ENCODE measurements at places on chromosomes 5 and 9. TPM values are rescaled to one million over a fixed set of nuclear protein-coding genes. Genes with fewer than 3 reads are reported as not detected.

PLCXD3 gene
- not detected for polyA plus RNA-seq

UBE2R2 gene
- 37.2 TPM for polyA plus RNA-seq

GRCh38 chr9:129218918-129219317 is 40.9 kb upstream of the IER5L start:
- no peak for DNase-seq

DNA sequence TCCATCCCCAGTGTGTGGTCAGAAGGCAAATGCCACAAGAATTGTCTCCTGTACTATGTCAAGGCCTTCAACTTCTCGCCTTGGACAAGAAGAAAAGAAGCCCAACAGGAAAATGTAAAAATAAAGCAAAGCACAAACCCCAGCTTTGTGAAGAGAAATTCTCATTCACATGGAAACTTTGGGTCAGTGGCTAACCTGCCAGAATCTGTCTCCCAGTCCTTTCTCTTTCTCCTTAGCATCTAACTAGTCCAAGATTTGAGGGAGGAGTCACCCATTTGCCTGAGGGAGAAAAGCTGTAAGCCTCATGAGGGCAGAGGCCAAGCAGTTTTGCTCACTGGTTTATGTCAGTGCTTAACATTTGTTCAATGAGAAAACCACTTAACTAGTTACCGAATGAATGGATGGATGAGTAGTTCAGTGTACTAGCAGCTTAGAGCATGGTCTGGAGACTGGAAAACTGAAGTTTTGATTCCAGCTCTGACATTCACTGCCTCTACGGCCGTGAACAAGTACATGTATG is 36.0 kb downstream of the ADAM19 start:
- no peak for DNase-seq
